Stimulated activated CD4-positive, alpha-beta T cell treated with anti-CD3 and anti-CD28 coated beads, Interleukin-2, amount 100 ng/mL, for 24 hours (primary cell): ENCODE measurements at places on chromosomes 2 and 18.

DNA sequence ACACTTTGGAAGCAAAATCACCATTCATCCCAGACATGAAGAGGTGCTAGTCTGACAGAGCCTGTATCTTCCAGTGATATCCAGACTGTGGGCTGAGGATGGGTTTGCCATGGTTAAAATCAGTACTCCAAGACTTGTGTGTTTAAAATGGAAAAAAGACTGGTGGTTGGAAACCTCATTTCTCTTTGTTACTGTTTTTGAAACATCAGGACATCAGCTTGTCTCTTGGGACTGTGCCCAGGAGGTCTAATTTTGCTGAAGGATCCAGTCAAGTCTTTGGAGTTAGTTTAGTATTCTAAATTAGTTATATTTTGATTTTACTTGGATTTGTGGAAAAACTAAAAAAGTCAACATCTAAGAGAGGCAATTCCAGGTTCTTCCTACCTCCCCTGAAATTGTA lies 578.4 kb downstream of the PLCL1 start:
- DNase-seq: no peak

- no peak for DNase-seq
Observed at GRCh38 chr2:174614261-174614660, 16.7 kb upstream of the WIPF1 start.

GRCh38 chr2:39728941-39729351 lies 50.1 kb downstream of the THUMPD2 start:
- peak; percentile 35 for DNase-seq

DNA sequence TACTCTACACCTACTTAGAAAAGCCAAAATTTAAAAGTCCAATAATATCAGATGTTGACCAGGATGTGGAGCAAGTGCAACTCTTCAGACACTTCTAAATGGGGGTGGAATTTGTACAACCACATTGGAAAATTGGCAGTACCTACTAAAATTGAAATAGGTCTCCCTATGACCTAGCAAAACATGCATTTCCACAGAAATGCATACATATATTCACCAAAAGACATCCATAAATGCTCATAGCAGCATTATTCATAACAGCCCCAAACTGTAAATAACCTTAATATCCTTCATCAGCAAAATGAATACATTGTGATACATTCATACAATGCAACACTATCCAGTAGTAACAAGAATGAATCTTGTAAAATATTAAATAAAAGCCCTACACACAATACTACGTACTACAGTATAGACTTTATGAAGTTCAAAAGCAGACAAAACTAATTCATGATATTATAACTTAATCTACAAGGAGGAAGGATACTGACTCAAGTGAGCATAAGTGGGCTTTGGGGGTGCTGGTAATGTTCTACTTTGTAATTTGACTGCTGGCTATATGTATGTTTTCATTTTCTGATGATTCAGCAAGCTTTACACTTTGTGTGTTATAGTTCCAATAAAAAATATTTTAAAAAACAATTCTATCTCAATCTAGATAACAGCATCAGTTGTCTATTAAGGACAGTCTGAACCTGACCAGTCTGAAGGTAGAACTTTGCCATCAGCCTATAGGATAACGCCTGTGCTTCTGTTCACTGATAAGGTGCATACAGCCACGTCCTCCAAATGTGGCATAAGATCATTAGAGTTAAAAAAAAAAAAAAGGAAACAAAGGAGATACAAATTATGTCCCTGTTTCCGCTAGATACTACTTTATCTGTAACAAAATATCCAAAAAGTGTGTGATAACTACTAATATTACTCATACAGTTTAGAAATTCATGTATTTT lies 6.6 kb upstream of the TNFRSF11A start:
- no peak for DNase-seq

DNA sequence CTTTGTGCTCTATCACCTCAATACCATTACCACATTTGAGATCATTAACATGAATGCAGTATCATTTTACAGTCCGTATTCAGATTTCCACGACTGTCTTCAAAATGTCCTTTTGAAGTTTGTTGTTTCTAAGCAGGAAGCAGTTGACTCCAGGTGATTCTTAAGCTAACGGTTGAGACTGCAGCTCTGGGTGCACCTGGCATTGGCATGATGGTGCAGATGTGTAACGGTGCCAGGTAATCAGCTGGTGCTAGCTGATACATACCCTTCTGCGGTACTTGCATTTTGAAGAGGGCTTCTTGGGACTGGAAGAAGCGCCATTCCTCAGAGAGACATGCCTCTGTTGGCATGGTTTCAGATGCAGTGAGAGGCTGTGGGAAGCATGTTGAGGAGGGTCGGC lies 19.5 kb downstream of the SIGLEC15 start:
- DNase-seq: no peak

DNA sequence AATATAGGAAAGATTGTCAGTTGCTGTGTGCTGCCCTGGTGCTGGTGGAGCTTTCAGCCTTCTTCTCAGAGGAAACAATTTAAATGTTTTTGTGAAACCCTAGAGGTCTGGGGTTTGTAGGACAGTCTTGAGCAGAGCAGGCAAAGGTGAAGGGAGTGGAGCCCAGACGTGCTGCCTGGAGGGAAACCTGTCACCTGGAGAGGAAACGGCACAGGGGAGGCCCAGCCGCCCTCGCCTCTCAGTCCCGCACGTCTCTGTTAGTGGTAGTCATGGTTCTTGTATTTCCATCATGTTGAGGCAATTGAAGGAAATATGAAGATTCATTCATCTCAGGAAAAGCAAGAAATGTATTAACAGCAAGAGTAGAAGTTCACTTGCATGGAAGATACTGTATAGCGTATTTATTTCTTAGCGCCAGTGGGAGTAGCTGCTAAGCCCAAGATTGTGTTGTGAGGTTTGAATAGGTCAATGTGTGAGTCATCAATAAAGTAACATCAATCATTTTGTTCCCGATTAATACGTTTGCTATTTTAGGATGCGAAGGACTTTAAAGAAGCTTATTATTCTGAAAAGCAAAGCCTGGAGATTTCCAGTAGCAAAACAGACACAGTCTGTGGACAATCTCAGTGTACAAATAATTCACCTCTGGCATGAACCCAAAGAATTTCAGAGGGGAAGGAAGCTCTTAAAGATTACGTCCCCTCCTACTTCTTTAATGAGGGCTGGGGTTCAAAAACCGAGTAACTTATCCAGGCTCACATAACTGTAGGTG lies 70.4 kb downstream of the LRRFIP1 start:
- DNase-seq: peak; percentile 62

GRCh38 chr2:164275659-164276058 lies 345.6 kb downstream of the GRB14 start:
- DNase-seq: no peak

DNA sequence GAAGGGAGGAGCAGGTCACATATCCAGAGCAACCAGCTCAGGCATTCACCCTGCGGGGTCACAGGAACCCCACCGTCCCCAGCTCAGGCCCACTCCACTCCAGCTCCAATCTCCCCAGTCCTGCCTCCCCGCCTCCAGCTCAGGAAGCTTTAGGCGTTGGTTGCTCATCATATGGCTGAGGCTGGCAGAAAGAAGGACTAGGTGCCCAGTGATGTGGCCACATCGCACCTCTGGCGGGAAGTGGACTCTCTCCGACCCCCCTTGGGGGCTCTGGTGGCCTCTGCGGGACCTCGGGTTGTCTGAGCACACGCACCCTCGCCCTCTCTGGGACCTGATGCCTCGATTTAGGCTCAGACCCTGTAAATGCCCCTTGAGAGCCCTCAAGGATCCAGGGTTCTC lies 187.7 kb downstream of the ZFP36L2 start:
- DNase-seq: no peak

- DNase-seq: no peak
Observed at GRCh38 chr2:218320704-218321336, 28.5 kb upstream of the TMBIM1 start.

GRCh38 chr2:72147303-72147971 lies at the start of gene CYP26B1:
CYP26B1 (minus strand) TSS chr2:72147862; CDS start chr2:72147834, 28 bp downstream.
- peak; percentile 10 for DNase-seq

DNA sequence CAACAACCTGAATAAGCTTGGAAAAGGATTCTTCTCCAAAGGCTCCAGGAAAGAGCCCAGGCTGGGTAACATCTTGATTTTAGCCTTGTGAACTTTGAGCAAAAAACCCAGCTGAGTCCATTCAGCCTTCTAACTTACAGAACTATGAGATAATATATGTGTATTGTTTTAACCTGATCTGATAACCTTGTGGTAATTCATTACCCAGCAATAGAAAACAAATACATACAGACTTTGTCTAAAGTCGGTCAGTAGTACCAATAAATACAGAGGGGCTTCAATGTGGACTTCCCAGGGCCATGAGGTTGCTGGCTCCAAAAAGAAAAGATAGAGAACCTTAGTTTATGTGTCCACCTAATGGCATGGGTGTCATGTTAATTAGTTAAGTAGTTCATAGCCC lies 191.8 kb downstream of the KCNH7 start:
- no peak for DNase-seq

GRCh38 chr2:49753344-49753985 lies 599.1 kb upstream of the FSHR start:
- no peak for DNase-seq

- no peak for DNase-seq
Observed at GRCh38 chr18:63897072-63897471, 9.6 kb downstream of the SERPINB2 start.

DNA sequence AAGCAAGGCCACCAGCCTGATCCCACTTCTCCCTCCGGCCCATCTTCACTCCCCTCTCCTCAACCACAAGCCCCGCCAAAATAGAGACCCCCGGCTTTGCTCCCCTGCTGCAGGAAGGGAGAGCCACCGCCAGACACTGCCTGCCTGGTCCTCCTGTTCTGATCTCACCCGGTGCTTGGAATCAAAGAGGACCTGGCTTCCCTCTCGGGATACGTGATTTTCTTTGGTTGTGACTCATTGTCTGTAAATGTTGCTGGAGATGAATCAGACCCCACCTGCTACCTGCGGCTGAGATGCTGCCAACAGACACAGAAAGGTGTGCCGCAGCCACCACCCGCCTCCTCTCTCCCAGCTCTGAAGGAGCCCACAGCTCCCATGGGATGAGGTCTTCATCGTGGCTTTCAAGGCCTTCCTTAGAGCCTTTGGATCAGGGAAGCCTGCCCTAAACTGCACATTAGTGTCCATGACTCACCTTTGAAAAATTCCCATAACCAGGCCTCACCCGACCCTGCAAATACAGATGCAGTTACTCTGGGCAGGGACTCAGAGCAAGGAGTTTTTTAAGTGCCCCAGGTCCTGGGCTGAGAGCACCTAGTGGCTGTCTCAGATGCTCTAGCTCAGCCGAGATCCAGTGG lies 79.4 kb upstream of the ZNF532 start:
- DNase-seq: no peak

- DNase-seq: no peak
Observed at GRCh38 chr2:236161082-236161462, 7.1 kb downstream of the GBX2 start.

- peak; percentile 77 for DNase-seq
Observed at GRCh38 chr2:230924470-230925341, at the start of gene GPR55. GPR55 (minus strand) TSS chr2:230925242; CDS start chr2:230910962, 14,280 bp downstream.

GRCh38 chr2:37782721-37783371 lies 111.4 kb upstream of the CDC42EP3 start:
- no peak for DNase-seq

DNA sequence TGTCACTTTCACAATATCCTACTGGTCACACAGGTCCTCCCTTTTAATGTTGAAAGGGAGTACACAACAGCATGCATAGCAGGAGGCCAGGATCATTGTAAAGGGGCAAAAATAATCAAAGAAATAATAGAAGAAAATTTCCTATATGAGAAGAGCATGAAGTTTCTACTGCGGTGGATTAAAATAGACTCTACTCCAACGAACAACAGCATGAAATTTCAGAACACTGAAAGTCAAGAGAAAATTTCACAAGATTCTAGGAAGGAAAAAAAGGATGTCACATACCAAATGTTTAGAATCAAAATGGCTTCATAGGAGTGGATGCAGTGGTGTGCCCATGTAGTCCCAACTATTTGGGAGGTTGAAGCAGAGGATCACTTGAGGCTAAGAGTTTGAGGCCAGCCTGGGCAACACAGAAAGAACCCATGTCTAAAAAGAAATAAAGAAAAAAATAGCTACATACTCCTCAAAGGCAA lies 72.0 kb upstream of the EPAS1 start:
- DNase-seq: no peak

GRCh38 chr18:74166386-74166785 lies 18.1 kb downstream of the TIMM21 start:
- no peak for DNase-seq

DNA sequence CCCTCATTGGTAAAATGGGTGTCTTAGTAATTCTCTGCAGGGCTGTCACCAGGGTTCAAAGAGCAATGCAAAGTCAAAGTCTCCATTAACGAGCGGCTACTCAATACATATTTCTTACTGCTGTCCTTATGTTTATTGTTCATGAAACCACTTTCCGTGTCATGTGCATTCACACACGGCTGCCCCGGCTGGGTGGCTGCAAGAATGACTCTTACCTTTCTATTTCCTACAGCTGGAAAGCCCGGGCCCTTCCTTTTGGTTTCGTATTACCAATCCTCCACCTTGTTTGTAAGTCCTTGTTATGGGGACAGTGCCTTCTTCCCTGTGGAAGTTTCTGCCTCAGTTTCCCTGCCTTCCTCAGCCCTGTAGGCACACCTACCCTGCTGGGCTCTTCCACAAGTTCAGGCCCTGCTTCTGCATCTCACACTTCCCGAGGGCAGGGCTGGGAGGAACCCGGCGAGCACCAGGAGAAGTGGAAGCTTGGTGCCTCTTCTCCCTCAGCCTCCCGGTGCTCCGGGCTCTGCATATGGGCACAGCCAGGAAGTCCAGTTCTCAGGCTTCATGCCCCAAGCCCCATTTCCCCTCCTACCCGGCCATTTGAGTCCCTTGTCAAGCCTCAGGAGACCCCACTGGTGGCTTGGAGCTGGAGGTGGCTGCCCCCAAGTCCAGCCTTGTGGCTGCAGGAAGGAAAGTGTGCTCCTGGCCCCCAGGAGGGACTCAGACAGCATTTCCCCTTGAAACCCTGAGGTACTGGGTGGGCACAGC lies 18.7 kb upstream of the ACKR3 start:
- DNase-seq: peak; percentile 35

DNA sequence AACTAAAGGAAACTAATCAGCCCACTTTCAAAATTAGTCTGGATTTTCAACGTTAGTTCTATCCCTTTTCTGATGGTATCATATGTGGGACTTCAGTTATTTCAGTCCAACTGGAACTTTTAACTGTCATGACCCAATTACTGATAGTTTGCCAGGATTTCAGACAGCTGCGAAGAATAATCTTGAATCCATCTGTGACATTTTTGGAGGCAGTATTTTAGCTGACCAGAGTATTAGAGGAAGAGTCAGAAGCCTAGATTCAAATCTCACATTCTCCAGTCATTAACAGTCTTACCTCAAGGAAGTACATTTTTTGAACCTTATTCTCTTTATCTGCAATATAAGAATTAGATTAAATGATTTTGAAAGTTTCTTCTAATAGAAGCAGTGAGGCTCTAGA lies 81.3 kb downstream of the PTRHD1 start:
- no peak for DNase-seq

- DNase-seq: no peak
Observed at GRCh38 chr18:55302167-55302833, 285.7 kb downstream of the TCF4 start.

DNA sequence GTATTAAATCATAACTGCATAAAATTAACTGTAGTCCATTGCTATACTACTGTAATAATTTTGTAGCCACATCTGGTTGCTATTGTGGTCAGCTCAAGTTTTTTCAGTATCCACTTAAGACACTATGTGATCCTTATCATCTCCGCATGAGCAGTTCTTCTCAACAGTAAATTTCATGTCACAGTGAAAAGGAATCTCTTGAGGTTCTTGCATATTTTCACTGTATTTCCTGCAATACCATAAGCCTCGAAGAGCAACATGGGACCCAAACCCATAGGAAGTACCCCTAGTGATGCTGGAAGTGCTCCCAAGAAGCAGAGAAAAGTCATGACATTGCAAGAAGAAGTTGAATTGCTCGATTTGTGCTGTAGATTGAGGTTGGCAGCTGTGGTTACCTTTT lies 86.7 kb downstream of the LDLRAD4 start:
- no peak for DNase-seq

- no peak for DNase-seq
Observed at GRCh38 chr2:173296235-173296634, 58.4 kb upstream of the CDCA7 start.
